HFFc6 (cell line): ENCODE measurements at places on chromosomes 1 and 21. TPM values are rescaled to one million over a fixed set of nuclear protein-coding genes. Genes with fewer than 3 reads are reported as not detected.
A peak's percentile ranks its signal among the peaks of the same experiment; 100 is the strongest.

Gene ARHGEF2
- 82.9 to 89.7 TPM (median 83.2 TPM) in 3 replicates for total RNA-seq

- DNase-seq, result no peak
Observed at GRCh38 chr1:87150143-87150542, 178.5 kb upstream of the LMO4 start.

DNA sequence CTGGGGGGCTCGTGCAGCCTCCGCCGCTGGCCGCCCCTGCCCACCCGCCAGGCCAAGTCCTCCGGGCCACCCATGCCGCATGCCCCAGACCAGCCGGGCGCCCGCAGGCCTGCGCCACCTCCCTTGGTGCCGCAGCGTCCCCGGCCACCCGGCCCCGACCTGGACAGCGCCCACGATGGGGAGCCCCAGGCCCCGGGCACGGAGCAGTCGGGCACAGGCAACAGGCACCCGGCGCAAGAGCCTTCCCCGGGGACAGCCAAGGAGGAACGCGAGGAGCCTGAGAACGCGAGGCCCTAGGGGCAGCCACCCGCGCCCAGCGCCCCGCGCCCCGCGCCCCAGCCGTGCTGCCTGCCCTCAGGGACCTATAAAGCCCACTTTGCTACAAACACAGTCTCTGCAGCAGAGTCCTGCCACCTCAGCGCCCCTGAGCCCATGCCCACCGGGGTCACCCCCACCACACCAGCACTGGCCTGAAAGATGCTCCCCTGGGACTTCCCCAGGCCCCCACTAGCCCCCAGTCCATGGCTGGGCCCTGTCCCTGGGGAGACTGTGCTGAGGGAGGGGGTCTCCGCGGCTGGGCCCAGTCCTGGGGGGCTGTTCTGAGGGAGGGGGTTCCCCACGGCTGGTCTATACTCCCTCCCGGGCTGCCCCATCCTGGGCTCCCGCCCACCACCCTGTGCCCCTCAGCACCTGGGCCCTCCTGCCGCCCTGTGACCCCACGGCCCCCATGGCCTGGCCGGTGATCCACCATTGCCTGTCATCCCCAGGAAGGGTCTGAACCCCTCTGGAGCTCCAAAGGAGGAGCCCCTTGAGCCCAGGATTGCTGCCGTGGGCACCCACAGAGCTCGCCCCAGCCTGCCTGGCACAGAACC lies 8.6 kb downstream of the TNFRSF18 start:
- no peak for DNase-seq

DNA sequence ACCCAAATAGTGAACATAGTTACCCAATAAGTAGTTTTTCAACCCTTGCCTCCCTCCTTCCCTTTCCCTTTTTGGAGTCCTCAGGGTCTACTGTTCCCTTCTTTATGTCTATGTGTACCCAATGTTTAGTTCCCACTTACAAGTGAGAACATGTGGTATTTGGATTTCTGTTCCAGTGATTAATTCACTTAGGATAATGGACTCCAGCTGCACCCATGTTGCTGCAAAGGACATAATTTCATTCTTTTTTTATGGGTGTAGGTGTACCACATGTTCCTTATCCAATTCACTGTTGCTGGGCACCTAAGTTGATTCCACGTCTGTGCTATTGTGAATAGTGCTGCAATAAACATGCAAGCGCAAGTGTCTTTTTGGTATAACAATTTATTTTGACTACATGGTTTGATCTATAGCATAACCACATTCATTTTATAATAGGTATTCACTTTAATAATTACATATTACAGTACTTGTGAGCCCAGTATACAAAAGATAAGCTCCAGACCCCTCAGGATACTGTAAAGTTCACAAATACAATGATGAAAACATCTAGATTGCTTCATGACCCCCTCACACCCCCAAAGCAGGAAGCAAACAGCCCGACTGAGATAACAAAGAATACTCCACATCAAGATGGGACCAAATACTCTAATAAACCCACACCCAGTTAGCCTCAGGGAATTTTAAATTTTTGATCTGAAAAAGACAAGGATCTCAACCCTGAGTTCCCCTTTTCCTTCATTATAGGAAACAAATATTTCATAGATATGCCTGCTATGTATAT lies 45.3 kb downstream of the PUM1 start:
- no peak for DNase-seq

DNA sequence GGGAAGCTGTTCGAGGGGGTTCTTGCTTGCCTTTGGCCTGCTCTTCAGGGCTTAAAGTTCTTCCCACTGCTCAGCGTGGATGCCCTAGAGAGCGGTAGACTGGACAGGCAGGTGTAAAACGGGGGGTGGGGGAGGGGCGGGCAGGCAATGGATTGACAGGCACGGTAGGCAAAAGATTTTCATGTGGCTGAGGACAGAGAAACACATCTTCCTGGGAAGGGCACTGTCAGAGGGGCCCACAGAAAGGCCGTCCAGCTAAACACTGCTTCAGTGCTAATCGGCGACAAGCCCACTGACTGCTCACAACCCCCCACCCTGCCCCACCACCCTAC lies 412 bp downstream of the ABCA4 start:
- DNase-seq, result no peak

Gene KCNH1
- 0.92 to 1.7 TPM (median 1.5 TPM) in 3 replicates for total RNA-seq

DNA sequence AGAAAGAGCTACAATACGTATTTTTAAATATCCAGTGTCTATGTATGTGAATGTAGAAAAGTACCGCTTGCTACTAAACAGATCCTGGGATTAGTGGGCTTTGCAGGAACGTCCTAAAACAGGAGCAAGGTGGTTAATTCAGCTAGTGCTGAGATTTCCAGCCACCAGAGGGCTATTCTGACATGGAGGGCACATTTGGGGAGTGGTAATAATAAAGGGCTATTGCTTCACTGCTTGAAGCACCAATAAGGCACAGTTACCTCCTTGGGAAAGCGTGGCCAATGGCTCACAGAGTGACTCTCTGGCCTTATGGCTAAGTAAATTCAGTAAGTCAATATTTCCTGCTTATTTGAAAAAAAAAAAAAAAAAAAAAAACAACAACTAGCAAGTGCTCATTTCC lies 152.4 kb downstream of the GABPA start:
- no peak for DNase-seq

- DNase-seq, result no peak
Observed at GRCh38 chr1:66197785-66198184, 336.2 kb upstream of the SGIP1 start.

GRCh38 chr1:21921100-21921875 lies 15.8 kb downstream of the HSPG2 start:
- DNase-seq, result no peak

GRCh38 chr1:38477811-38478210 lies 381.8 kb downstream of the RRAGC start:
- DNase-seq, result no peak

GRCh38 chr1:61135291-61135690 lies 52.9 kb downstream of the NFIA start:
- DNase-seq, result no peak

Gene LIN28A
- not detected in 3 replicates for total RNA-seq

- no peak for DNase-seq
Observed at GRCh38 chr1:116680752-116681151, 13.2 kb upstream of the IGSF3 start.

DNA sequence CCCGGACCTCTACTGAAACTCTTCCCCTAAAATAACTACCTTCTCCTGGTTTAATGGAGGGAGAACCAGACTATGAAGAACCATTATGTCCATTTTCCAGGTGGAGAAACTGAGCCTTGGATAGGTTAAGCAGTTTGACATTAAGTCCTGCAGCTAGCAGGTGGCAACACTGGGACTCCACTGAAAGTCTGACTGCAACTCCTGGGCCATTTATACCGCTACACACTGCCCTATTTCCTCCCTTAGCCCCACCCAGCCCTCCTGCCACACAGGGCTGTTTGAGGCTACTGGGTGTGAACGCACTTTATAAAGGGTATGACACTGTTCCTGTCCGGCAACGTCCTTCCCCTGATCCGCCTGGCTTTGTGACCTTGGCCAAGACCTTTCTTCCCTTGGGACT lies 511 bp upstream of the INPP5B start:
- no peak for DNase-seq

Gene NBPF6
- total RNA-seq, result not detected in 3 replicates

DNA sequence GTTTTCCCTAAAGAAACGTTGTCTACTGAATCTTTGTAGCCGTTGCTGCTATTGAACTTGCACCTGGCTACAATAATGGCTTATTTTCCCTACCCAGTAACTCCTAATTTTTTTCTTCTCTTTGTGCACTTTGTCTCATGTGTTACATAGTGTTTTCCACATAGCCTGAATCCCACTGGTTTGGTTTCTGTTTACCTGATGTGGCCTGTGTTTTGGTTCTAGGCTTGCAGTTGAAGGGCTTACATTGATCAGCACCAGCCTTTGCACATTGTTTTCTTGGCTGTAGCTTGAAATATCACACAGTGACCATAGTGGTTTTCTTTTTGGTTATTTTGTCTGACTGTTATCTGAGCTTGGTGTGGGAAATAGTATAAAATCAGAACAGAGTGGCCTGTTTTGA lies 29.5 kb downstream of the ST3GAL3 start:
- DNase-seq, result no peak

DNA sequence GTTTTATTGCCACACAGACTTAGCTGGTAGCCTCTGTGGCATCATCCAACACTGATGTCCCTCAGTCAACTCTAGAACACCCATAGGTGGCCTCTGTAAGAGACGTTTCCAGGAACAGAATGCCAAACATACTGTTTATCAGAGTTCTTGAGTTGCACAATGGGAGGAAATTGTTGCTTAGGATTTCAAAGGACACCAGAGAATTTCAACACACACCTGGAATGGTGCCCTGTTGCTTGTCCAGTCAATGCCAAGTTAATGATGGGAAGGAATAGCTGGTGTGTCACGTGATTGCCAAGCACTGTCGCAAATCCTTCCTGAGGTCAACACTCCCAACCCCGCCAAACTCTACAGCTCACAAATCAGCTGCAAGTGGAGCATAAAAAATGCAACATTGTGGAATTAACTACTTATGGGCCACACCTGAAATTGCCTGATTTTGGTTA lies 28.6 kb upstream of the DUSP23 start:
- DNase-seq, result peak; percentile 8

GRCh38 chr1:232600424-232601258 lies 29.3 kb downstream of the SIPA1L2 start:
- no peak for DNase-seq

Gene CLEC20A
- total RNA-seq, result not detected in 3 replicates

- DNase-seq, result peak; percentile 48
Observed at GRCh38 chr21:35390013-35390776, 341.1 kb upstream of the RUNX1 start.

Gene RRAGC
- total RNA-seq, result 25.9 to 28.9 TPM (median 26.7 TPM) in 3 replicates

GRCh38 chr1:79044974-79045650 lies 38.6 kb upstream of the ADGRL4 start:
- DNase-seq, result no peak

Gene SPRR2A
- total RNA-seq, result not detected in 3 replicates

DNA sequence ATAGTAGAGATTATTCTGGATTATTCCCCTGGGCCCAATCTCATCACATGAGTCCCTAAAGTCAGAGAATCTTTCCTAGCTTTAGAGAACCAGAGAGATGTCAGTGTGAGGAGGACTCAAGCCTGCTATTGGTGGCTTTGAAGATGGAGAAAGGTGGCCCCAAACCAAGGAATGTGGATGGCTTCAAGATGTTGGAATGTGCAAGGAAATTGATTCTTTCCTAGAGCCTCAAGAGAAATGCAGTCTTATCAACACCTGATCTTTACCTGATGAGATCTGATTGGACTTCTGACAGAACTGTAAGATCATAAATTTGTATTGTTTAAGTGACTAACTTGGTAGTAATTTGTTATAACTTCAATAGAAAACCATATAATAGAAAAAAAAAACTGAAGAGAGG lies 51.0 kb downstream of the NME7 start:
- no peak for DNase-seq

- peak; percentile 93 for DNase-seq
Observed at GRCh38 chr1:178633056-178633455, 92.0 kb upstream of the RALGPS2 start.

Gene ICOSLG
- total RNA-seq, result 0.12 to 0.40 TPM (median 0.36 TPM) in 3 replicates

GRCh38 chr1:245404952-245405351 lies 250.2 kb downstream of the KIF26B start:
- no peak for DNase-seq

Gene DCST1
- total RNA-seq, result not detected in 3 replicates

Gene PGLYRP4
- total RNA-seq, result not detected in 3 replicates

GRCh38 chr1:116219651-116220434 lies 108.6 kb downstream of the MAB21L3 start:
- no peak for DNase-seq

DNA sequence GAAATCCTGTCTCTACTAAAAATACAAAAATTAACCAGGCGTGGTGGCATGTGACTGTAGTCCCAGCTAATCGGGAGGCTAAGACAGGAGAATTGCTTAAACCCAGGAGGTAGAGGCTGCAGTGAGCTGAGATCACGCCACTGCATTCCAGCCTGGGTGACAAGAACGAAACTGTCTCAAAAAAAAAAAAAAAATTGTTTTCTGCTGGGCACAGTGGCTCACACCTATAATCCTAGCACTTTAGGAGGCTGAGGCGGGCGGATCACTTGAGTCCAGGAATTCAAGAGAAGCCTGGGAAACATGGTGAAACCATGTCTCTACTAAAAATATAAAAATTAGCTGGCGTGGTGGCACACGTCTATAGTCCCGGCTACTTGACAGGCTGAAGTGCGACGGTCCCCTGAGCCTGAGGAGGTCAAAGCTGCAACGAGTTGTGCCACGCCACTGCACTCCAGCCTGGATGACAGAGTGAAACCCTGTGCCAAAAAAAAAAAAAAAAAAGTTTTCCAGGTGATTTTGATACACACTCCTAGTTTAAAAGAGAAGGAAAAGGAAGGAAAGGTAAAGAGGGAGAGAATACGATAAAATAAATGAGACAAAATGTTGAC lies 31.7 kb downstream of the ABL2 start:
- DNase-seq, result no peak

Gene GJB5
- total RNA-seq, result 0.18 to 0.77 TPM in 2 of 3 replicates, not detected in the other

- no peak for DNase-seq
Observed at GRCh38 chr1:101748077-101748476, 248.6 kb downstream of the OLFM3 start.

DNA sequence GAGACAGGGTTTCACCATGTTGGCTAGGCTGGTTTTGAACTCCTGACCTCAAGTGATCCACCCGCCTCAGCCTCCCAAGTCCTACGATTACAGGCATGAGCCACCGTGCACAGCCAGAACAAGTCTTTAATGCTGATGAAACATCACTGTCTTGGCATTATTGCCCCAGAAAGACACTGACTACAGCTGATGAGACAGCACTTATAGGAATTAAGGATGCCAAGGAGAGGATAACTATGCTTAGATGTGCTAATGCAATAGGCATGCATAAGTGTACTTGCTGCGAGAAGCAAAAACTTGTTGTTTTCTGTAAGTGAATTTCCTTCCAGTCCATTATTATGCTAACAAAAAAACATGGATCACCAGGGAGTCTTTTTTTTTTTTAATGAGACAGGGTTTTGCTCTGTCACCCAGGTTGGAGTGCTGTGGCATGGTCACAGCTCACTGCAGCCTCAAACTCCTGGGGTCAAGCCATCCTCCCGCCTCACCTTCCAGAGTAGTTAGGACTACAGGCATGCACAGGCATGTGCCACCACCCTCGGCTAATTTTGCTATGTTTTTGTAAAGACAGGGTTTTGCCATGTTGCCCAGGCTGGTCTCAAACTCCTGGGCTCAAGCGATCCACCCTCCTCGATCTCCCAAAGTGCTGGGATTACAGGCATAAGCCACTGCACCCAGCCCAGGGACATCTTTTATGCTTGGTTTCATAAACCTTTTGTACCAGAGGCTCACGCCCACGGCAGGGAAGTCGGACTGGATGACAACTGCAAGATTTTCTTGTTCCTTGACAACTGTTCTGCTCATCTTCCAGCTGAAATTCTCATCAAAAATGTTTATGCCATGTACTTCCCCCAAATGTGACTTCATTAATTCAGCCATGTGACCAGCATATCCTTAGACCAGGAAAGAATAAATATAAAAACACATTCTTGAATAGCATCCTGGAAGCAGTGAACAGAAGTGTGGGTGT lies 23.1 kb downstream of the RHEX start:
- peak; percentile 45 for DNase-seq

Gene PAQR7
- total RNA-seq, result 18.4 to 24.3 TPM (median 20.5 TPM) in 3 replicates

GRCh38 chr1:89843273-89844130 lies 22.7 kb downstream of the LRRC8D start:
- DNase-seq, result peak; percentile 45
